ENCODE measurements at places on chromosomes 13 and 19.

DNA sequence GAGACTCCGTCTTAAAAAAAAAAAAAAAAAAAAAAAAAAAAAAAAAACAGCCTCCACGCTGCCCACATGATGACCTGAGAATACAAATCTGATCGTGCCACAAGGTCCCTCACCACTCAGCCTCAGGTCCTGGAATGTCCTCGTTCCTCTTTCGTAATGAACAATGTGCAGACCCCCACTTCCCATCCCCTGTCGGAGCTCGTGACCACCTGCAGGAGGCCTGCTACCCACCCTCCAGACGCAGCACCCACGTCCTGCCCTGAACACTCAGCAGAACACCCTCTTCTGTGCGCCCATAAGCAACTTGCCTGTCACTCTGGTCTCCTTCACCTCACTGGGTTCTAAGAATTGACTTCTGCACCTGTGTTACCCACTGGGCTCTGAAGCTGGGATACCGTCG lies 166.4 kb downstream of the KATNAL1 start:
- DNase-seq, result no peak

DNA sequence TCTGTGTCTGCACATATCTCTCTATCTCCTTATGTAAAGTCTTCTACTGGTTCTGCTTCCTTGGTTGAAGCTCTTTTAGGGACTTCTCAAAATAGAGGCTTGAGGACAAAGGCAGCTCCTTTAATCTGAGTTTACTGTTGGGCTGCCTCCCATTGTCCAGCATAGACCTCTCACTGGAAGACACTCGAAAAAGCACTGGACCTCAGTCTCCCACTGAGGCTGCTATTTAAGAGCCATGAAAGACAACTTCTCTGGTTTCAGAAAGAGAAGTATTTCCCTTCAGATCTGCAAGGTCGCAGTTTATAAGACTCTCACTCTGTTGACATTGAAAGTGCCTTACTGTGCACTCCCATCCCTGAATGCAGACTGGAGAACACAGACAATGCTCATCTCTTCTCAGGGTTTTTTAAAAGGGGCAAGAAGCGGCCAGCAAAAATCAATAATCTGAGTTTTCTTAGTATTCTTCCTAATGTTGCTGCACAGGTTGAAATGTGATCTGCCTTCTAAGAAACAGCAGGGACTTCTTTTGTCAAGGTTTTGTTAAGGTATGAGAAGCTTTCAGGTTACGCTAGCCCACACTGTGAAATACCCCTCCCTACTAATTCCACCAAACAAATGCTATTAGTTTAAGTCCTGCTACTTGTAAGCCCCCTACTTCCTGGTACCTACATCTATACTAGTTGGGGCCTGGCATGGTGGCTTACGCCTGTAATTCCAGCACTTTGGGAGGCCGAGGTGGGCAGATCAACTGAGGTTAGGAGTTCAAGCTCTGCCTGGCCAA lies 450.0 kb upstream of the SLC10A2 start:
- no peak for DNase-seq

DNA sequence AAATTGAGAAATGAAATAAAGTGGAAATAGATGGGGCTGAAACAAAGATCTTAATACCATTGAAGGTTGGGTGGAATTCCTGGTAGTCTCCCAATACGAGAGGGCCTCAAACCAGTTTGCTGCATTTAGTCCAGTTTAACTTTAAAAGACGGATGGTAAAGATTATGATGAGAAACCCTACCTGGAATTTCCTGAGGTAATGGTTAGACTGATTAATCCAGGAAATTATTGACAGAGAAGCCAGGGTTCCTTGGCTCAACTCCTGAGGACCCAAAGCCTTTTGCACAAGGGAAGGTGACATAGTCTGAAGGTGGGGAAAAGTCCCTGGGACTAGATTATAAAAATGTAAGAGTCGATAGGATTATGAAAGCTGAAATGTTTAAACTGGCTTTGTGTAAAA lies 133.2 kb upstream of the SLITRK5 start:
- no peak for DNase-seq

GRCh38 chr19:35293363-35293739 lies 1.4 kb downstream of the MAG start:
- no peak for DNase-seq

GRCh38 chr13:109899316-109899715 lies 112.9 kb upstream of the IRS2 start:
- no peak for DNase-seq

Data from stimulated activated CD8-positive, alpha-beta memory T cell treated with anti-CD3 and anti-CD28 coated beads, Interleukin-4, amount 100 ng/mL, for 4 hours (primary cell).